ENCODE measurements at places on chromosomes 1 and 21.

DNA sequence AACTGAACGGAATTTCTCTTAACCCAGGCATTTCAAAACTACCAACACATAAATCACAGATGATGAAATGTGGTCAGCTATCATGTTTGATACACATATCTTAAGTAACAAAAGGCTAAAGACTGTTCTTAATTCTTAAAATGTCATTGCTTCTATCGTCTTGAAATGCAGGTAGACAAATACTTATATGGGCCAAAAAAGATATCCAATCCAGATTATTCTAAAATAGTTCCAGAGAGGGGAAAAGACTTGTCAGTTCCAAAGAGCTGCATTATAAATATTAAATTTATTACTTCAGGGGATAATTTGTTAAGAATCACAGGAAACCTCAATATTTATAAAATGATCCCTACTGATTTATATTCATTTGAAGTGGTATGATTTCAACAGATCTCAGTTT is 259.4 kb downstream of the FAF1 start:
- no peak for DNase-seq

DNA sequence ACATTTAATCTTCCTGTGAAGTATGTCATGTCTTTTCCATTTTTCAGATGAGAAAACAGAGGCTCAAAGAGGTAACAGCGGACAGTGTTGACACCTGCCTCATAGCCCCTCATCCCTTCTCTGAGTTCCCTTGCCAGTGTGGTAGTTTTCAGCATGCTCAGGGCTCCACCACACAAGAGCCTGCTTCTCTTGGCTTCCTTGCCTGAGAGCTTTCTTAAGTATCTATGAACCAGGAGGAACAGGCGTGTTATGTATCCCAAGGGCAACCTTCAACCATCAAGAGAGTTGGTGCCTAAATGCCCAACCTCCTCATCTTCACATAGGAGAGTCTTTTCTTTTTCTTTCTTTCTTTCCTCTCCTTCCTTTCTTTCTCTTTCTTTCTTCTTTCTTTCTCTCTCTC is 5.9 kb upstream of the PAFAH2 start:
- no peak for DNase-seq

GRCh38 chr1:89978755-89979154 is 16.2 kb upstream of the ZNF326 start:
- no peak for DNase-seq

DNA sequence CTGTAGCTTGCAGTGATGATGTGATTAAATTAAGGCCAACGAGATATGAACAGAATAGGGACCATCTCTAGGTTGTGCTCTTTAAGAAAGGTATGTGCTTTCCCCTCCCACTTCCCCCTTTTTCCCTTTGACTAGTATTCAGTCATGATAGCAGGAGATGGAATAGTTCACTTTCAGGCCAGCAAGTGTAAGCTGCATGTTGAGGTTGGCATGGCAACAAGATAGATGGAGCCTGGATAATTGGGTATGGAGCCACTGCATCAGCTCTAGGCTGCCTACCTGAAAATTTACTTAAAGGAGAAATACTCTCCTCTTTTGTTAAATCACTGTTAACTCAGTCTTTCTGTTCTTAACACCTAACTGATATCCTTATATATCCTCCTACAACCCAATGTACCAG is 1.5 kb upstream of the CRP start:
- DNase-seq = no peak

DNA sequence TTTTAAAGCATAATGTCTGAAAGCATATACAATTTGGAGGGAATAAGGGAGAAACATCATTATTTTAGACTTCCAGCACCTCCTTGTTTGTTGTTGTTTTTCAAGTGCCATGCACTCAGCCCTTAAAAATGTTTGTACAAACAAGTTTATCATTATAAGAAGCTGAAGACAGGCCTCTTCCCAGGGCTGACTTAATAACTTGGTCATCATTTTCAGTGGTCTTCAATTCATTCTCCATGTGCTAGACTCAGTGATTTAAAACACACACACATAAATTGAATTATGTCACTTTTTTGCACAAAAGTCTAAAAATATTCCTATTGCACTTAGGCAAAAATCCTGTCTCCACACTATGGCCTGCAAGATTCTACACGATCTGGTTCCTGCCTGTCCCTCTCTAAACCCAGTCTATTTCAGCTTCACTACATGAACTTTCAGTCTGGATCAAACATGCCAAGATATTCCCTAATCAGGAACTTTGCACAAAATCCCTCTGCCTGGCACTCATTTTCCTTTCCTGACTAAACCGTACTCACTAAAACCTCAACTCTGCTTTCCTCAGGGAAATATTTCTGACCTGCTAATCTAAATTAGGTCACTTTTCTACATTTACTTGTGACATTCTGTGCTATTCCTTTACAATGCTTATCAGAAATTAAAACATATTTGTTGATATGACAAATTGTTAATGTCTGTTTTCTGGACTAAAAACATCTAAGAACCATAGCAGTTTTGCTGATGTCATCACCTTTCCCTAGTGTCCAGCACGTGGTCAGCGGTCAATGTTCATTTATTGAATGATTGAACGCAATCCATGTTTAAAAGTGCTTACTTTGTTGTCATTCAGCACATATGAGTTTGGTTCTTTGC is 14.8 kb upstream of the GBP5 start:
- no peak for DNase-seq
